NCI-H2029 treated with DMSO at 0.1 percent for 48 hours (cell line): ENCODE measurements at places on chromosomes 11 and 22.
A peak's percentile ranks its signal among the peaks of the same experiment; 100 is the strongest.

DNA sequence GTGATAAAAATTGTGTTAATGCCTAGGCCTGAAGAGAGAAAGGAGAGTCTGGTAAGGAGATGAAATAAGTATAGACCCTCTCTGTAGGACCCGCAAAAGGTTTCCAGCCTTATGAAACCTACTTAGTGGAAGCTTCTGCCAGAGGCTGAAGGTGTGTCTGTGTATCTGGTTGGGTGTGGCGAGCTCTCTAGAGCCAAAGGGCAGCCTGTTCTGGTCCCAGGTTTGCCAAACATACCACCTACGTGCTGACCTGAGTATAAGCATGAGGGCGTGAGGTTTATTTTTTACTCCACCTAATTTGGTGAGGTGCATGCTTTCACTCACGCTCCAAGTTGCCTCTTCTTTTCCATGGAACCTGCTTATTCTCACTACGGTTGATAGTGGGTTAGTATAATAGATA, 5.6 kb downstream of the CSTPP1 start:
- DNase-seq = no peak

- DNase-seq = no peak
Observed at GRCh38 chr11:109416601-109417000, 5.4 kb upstream of the C11orf87 start.

DNA sequence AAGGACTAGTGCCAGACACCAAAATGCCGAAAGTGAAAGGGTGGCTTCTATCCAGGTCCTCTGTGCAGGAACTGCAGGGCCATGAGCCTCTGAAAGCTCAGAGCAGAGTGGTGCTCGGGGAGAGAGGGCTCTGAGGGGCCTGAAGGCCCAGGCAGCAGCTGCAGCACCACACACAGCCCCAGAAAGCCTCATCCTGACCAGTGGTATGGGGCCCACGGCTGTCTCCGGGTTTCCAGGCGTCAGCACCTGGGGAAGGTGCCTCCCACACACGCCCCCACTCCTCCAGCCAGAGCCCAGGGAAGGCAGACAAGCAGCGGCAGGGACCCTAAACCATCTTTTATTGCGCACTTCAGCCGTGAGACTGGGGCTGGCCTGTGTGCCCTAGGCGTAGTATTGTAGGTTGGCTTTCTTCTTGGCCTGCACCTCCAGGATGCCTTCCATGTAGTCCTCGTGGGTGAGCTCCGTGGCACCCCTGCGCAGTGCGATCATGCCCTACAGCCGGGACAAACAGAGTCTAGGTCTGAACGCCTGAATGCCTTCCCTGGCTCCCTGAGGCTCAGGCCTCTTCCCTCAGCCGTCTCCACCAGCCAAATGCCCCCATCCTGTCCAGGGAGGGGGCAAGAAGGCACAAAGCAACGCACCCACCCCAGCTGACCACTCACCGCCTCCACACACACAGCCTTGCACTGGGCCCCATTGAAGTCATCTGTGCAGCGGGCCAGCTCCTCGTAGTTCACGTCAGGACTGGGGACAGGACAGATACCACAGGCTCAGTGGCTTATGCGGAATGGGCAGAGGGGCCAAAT, 7.6 kb downstream of the PSMC3 start:
- no peak for DNase-seq

- peak; percentile 58 for DNase-seq
Observed at GRCh38 chr11:5004424-5005274, 10.0 kb downstream of the OR51L1 start.

DNA sequence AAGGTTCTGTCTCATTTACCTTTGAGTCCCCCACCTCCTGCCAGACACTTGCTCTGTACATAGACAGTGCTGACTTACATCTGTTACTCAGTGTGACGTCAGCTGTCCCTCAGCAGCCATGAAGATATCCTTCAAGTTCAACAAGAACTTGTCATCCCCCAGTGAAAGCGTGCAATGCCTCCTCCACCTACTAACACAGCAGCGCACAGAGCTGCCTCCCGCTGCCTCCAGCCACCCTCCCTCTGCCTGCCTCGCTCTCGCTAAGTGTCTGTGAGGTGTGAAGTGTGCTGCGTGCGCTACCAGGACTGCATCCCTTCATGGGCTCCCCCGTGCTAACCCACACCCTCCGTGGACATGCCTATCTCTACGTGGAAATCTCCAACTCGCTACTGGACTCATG, 621.4 kb downstream of the BRD1 start:
- DNase-seq = no peak

- no peak for DNase-seq
Observed at GRCh38 chr11:61714316-61714715, 34.1 kb downstream of the DAGLA start.

DNA sequence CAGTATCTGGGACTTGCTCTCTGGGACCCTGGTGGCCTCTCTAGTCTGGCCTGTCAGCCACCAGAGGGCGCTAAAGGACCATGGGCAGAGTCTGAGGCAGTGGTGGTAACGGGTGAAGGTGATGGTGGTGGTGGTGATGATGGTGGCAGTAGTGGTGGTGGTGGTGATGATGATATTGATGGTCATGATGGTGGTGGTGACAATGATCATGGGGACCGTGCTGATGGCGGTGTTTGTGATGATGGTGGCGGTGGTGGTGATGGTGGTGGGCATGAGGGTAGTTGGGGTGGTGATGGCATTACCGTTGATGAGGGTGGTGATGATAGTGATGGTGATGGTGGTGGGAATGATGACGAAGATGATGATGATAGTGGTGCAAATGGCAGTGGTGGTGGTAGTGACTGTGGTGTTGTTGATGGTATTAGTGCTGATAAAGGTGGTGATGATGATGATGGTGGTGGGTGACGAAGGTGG, 16.0 kb downstream of the TRPM5 start:
- peak; percentile 12 for DNase-seq
